ENCODE measurements at places on chromosomes 11 and 22.
A peak's percentile ranks its signal among the peaks of the same experiment; 100 is the strongest.

DNA sequence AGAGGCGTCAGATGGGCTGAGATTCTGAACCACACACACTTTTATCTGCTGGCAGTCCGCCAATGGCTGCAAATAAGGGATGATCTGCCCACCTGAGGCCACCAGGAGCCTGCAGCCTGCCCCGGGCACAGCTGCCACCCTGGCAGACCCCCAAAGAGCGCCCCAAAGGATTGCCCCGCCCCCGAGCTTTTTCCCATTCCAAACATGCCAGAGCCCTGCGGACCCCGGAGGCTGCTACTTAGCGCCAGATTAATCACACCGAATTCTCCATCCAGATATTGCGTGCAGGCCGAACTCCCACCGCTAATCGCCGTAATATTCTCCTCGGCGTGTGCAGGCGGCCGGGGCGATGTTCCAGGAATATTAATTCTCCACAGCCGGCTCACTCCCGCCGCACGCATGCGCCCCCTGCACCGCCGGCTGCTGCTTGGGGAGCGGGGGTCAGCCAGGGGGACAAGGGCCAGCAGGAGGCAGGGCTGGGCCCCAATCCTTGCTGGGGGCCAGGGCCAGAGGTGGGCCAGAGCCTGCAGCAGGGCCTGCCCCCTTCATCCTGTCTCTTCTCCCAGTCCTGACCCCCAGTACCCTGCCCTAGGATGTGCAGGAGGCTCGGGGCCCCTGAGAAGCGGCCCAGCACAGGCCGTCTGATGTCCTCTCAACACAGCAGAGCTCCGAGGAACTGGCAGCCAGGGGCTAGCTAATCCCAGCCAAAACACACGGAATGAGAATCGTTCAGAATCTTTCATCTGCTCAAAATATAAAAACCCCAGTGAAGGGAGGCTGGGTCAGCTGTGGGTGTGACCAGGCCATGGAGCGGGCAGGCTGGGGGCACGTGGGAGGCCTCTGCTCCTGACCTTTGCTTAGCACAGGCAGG lies 19.5 kb upstream of the TCF20 start:
- DNase-seq, result no peak

- DNase-seq, result no peak
Observed at GRCh38 chr11:125685228-125685627, 4.6 kb upstream of the ACRV1 start.

DNA sequence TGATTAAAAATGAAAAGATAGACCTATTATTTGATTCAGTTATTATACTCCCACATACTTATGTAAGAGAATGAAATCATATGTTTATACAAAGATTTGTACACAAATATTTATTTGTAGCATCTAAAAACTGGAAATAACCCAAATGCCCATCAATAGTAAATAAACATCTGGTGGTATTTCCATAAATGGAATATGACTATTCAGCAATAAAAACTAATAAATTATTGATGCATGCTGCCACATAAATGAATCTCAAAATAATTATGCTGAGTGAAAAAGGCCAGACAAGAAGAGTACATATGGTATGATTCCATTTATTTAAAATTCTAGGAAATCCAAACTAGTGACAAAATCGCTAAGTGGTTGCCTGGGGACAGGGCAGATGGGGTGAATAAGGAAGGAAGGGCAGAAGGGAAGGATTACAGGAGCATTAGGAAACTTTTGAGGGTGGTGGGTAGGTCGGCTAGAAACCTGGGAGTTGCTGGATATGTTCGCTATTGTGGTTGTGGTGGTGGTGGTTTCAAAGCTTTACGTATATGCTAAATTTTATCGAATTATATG lies 41.5 kb downstream of the JAM3 start:
- DNase-seq, result no peak

DNA sequence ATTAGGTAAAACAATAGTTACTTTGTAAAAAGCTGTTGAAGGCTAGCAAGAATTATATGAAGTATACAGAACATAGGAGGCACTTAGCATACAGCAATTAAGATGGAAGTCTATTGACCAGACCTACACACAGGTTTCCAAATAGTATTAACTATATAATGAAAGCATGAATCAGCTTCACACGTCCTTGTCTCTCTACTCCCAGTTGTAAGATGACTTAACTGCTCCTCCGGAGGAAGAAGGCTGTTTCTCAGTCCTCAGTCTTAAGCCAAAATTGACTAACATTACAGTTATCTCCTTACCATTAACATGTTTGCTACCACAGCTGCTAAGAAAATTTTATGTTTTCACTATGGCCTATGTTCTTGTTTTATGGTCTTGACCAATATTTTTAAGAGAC lies 24.7 kb downstream of the SIK3 start:
- DNase-seq, result no peak

GRCh38 chr11:108402241-108402640 lies 65.1 kb downstream of the C11orf65 start:
- no peak for DNase-seq

DNA sequence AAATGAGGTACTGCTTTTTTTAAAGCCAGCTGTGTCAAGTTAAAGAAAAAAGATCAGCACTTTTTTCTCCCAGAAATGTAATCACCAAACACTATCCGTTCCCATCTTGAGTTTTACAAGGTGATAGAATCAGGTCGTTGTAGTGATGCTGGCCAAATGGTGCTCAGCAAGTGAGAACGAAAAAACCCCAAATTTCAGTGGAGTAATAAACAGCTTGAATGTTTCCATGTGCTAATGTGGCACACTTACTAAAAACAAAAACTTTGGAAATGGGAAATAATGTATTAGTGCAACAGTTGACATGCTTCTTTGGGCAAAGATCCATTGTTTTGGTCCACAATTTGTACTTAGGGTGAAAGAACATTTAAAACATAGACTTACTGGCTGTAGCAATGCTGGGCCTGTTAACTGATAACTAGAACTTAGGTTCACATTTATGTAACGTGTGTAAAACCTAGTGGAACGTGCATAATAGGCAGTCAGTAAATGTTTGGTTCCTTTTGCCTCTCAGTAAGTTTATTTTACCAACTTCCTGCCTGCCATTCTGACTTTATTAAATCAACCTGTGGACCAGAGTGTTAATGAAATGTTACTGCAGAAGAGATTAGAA lies 15.4 kb upstream of the GDPD4 start:
- no peak for DNase-seq

GRCh38 chr11:129960216-129961214 lies 42.1 kb downstream of the PRDM10 start:
- DNase-seq, result no peak

- DNase-seq, result peak; percentile 4
Observed at GRCh38 chr11:112795142-112795815, 165.9 kb upstream of the NCAM1 start.

- DNase-seq, result no peak
Observed at GRCh38 chr22:41479671-41480396, 10.9 kb downstream of the ACO2 start.

DNA sequence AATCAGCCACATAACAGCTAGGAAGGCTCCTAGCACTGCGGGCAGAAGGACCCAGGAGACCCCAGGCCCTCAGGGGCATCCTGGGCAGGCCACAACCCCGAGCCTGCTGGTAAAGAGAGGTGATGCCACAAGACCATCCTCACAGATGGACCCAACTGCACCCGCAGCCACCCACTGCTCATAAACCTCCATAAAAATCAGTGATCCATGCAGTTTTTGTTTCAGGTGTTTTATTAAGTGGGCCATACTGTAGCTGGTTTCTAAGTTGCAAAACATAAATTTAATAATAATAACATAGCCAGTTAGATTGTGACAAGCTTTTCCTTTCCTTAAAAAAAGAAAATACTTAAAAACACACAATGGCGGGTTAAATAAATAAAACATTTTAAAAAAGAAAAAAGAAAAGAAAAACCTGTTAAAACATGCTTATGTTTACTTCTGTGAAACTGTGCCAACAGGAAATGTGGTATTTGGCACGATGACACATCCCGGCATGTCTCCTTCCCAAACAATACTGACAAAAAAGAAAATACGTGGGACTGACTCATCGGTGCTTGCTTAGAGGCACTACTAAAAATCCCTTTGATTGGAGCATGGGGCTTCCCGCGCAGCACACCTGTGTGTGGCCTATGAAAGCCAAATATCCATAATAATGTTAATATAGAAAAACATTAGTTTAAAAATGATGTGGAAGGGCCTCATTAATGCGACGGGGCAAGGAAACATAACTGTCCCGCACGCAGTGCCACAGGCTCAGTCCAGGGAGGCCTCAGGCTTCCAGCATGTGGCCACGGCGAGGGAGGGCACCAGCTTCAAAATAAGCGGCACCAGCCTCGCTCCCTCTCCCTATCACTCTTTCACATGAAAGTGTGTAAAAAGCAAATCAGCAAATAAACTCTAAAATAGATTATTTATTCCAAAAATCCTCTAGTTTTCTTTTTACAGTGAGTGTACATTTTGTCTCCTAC lies 47.5 kb upstream of the SCUBE2 start:
- DNase-seq, result peak; percentile 30

DNA sequence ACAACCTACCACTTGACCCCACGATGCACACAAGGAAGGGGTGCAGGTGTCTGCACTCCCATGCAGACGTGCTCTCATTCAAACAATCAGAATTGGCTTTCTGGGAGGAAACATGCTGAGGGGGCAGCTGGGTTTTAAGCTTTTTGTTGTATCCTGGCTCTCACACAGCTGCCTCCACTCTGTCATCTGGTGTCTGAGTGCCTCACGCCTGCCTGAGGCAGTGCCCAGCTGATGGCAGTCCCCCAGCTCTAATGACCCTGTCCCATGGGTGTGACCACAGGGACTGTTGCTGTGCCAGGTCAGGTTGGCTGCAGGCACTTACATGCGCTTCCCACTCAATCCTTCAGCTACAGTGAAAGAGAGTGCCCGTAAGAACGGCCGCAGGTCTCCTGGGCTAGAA lies 53.7 kb downstream of the ARFGAP3 start:
- DNase-seq, result no peak

DNA sequence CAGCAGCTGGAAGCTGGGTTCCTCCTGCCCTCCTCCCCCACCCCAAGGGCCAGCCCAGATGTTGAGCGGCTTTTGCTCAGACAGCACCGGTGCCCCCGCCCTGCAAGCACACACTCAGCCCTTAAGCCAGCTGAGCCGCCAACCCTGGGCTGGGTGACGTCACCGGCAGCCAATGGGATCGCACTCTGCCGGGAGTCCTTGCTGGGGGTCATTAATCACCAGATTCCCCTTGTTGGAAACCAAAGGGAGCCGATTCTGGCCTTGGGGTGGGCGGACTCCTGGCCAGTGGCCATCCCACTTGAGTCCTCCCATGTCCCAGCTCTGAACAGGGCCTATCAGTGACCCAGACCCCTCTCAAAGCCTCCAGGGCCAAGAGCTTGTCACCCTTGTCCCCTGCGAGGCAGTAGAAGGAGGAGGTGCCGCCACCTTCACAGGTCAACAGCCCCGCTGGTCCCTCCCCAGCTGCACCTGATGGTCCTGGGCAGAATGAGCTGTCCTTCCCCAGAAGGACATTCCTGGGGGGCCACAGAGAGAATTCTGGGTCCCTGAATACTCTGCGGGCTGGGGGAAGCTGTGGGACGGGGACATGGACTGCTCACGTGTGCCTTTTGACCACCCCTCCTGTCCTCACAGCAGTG lies 7.4 kb downstream of the DUSP8 start:
- no peak for DNase-seq

DNA sequence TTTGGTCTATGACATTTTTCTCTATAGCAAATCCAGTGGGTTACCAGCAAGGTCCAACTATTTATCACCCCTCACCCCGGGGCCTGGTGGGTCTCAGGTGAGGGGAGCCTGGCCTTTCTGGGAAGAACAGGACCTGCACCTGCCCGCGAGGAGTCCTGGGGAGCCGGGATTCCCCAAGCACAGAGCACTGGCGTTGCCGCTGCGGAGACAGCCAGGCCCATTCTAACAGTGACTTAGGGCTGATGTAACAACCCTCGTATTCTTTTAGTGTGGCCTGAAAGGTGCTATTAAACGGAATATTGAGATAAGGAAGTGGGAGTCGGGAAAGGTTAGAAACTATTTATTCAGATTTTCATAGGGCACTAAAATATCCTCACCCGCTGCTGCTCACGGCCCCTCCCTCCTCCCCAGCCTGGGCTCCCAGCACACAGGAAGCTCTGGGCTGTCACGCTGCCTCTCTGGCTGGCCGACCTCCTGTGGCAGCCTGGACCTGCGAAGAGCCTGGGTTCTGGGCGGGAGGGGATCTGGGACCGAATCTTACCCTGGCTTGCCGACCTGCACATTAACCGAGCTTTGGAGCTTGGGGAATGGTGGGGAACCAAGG lies 141.2 kb downstream of the MIAT start:
- no peak for DNase-seq

- DNase-seq, result no peak
Observed at GRCh38 chr11:16784097-16784496, 45.6 kb downstream of the C11orf58 start.

- no peak for DNase-seq
Observed at GRCh38 chr22:41974691-41975290, 5.5 kb downstream of the SEPTIN3 start.

- no peak for DNase-seq
Observed at GRCh38 chr22:31090217-31091085, 9.3 kb downstream of the SMTN start.

DNA sequence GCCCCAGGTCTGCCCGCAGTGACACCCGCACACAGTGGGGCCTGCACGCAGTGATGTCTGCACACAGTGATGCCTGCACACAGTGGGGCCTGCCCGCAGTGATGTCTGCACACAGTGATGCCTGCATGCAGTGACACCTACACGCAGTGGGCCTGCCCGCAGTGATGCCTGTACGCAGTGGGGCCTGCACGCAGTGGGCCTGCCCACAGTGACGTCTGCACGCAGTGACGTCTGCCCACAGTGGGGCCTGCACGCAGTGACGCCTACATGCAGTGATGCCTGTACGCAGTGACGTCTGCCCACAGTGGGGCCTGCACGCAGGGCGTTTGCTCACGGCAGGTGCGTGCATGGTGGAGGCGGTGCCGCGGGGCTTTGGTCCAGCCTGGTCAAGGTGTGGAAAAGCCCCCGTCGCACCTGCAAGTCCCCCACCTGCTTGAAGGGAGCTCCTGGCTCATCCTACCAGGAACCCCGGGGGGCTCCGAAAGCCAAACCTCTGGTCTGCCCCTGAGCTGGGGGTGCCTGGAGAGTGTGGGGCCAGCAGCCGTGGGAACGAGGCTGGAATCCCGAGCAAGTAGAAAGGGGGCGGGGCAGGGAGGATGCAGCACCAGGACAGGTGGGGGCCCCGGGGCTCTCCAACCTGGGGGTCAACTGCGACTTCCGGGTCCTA lies 8.9 kb upstream of the SYT8 start:
- no peak for DNase-seq

- no peak for DNase-seq
Observed at GRCh38 chr22:49301398-49302149, 526.1 kb downstream of the BRD1 start.

GRCh38 chr11:121451178-121451985 lies 732 bp upstream of the SORL1 start:
- DNase-seq, result peak; percentile 49

GRCh38 chr22:22755778-22756100 lies 111.3 kb downstream of the GGTLC2 start:
- DNase-seq, result no peak

All from activated naive CD4-positive, alpha-beta T cell treated with Interleukin-2 at 50 U/mL for 16 hours (primary cell).